Hindlimb muscle (tissue), 1 donor: ENCODE measurements at places on chromosomes 5 and 9.

GRCh38 chr5:55108661-55109060, 6.2 kb downstream of the GZMA start:
- DNase-seq = no peak

GRCh38 chr5:166624573-166624972, 1666.9 kb upstream of the WWC1 start:
- DNase-seq = no peak

DNA sequence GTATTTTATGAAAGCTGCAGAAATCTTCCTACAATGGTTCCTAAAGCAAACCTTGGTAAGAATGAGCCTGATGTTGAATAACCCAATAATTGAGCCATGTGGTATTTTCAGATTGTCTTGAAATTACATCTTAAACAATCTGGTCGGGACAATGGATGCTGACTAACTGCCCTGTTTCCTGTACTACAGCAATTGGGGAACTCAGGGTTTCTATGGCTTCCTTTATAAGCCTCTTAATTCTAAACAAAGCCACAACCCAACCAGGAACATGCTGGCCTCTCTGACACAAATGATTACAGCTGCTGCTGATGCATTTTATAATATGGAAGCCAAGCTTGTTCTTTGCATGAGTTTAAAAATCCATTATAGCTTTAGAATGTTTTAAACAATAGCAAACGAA, 30.2 kb downstream of the PTPN3 start:
- no peak for DNase-seq

- peak; percentile 89 for DNase-seq
These were observed 32.4 kb downstream of the GOLGA2 start for GRCh38 chr9:128243215-128244018.

DNA sequence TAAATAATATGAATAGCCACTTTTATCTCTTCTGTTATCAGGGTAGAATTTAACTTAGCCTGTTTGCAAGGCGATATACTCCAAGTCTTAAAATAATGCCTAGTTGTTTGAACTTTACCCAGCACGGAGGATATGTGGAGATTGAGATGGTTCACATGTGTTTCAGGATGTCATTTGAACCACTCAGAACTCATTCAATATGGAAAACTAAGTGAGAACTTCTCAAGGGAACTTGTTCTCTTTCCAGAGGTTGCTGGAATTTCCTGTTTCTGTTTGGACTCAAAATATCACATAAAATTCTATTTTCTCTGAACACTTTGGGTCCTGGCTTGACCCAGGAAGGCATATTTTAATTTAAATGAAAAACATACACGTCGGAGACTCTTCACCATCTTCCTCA, 139.1 kb upstream of the MYO10 start:
- DNase-seq = no peak

- DNase-seq = no peak
These were observed 37.8 kb upstream of the KIF2A start for GRCh38 chr5:62268234-62268633.

GRCh38 chr5:122691931-122692330, 82.9 kb upstream of the SNX2 start:
- no peak for DNase-seq

DNA sequence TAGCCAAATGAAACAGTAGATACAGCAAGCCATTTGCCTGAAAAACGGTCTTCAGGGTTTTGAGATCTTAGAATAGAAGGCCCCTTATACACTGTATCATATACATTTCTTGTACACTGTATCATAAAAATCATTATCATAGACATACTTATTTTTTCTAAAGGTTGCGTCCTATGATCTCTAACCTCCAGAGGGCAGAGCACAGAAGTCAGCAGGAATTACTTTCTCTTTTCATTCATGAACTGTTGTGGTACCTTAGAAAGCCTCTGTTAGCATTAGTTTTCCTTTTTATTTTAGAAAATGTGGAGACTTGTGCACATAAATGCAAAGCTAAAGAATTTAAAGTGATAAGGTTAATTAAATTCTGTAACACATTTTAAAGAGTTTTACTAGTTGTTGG, 115.4 kb downstream of the OXCT1 start:
- DNase-seq = no peak

DNA sequence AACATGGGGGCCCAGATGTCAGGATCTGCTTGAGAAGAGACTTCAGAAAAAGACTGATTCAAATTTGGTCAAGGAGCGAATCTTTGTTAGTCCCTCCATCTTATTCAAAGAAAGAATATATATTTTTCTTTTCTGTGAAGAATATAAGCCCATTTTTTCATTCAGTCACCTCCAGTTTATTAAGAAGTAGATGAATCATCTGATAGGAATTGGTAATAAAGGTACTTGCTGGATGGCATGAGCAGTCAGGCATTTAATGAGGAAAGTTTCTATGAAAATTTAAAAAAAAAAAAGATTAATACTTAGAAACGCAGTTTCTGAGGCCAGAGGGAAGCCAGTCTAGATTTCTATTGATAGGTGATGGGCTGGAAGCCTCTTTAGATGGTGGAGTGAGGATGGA, 373.1 kb upstream of the SMC2 start:
- DNase-seq = no peak

DNA sequence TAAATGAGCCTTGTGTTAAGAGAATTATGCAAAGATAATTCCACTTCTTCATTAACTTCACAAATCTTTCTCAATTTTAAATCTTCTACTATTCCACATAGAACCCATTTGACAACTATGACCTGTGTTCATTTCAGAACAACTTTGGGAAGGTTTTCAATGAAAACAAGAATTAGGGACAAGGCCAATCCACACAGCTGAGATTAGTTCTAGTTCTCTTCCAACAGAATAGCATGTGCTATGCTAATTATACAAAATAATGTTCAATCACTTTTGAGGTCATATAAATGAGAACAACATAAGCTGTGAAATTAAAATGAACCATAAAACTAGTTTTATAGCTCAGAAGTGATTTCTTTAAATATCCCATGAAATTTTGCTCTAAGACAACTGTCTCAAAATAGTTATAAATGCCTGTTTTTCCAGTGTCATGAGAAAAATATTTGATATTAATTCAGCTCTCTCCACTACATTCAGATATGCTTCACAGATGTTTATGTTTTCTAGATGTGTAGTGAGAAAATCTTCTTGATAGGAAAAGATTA, 7.2 kb upstream of the LHFPL2 start:
- DNase-seq = no peak

DNA sequence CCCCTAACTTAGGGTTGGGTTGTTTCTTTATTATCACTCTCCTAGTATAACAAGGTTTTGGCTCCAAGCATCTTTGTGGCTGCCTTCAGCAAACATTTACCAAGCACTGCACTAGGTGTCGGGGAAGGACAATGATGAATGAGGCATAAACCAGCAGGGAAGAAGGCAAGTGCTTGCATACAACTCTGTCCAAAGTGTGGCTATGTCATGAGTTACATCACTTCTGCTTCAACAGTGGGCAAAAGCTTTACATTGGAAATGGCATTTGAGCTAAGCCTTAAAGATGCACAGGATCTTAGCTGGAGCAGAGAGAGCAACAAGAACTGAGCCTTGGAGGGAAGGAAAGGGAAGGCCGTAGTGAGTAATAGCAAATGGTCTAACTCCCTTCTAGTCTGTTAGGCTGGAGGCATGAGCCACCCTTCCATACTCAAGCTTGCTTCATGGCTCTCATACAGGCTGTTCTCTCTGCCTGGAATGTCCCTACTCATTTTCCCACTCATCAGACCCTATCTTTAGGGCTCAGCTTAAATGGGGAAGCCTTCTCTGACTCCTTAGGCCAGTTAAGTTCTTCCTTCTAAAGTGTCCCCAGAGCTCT, 121.8 kb downstream of the SEMA6A start:
- no peak for DNase-seq

GRCh38 chr5:173583346-173583745, 33.1 kb downstream of the BOD1 start:
- DNase-seq = peak; percentile 63

GRCh38 chr9:79256691-79257213, 315.0 kb upstream of the TLE4 start:
- DNase-seq = peak; percentile 11

DNA sequence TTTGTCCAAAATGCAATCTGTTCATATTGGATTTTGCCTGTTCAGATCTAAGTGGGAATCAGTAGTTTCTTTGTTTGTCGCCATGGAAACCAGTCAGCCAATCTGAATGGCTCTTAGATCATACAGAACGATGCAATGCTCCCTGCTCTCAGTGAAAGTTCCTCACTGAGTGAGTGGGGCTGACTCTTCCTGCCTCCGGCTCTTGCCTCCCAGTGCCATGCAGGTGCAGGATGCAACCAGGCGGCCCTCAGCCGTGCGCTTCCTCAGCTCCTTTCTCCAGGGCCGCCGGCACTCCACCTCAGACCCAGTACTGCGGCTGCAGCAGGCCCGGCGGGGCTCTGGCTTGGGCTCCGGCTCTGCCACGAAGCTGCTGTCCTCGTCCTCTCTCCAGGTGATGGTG, at the start of gene PTPDC1:
TSS of gene PTPDC1 (plus strand) at position 151 of the 400 bp plus-strand sequence. CDS start at position 218, 67 bp downstream.
- DNase-seq = peak; percentile 61

DNA sequence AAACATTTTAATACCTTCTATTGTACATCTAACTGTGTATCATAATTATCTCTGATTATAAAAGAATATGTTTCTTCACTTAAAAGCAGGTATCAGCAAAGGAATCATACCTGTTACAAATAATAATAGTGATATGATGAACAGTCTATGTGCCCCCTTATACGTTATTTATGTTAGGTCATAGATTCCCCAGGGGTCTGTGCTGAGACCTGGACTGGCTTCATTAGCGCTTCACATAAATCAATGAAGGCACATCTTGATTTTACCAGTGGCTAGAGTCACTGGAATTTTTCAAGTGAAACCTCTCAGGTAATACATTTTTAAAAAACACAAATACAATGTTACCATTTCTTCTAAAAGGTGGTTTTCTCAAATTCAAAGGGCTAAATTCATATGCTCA, 275.2 kb downstream of the BNC2 start:
- no peak for DNase-seq

DNA sequence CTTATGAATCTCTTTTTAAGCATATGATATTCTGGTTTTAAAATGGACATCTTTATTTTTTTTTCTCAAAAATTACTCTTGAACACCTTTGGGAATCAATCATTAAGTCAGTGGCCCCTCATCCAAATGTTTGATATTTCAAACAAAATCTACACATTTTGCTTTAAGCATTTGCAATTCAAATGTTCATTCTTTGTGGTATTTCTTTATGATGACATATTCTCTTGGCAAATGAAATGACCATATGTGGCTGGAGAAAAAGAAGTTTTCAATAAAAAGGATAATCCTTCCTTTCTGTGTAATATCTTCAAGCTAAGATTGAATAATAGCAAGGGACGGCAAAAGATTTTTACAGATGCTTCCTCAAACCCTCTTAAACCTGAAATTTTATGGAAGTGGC, 420.8 kb downstream of the MTRR start:
- no peak for DNase-seq

- no peak for DNase-seq
These were observed 6.2 kb upstream of the SMIM27 start for GRCh38 chr9:32545884-32546283.

GRCh38 chr5:154355129-154355611, 90.6 kb upstream of the SAP30L start:
- no peak for DNase-seq

- DNase-seq = no peak
These were observed at the start of gene SAXO1 for GRCh38 chr9:19033015-19033414. Gene SAXO1, minus strand, starts transcription at chr9:19033209. Its CDS starts 301 bp downstream, at chr9:19032908.

GRCh38 chr5:37412515-37412914, 33.4 kb downstream of the WDR70 start:
- no peak for DNase-seq

DNA sequence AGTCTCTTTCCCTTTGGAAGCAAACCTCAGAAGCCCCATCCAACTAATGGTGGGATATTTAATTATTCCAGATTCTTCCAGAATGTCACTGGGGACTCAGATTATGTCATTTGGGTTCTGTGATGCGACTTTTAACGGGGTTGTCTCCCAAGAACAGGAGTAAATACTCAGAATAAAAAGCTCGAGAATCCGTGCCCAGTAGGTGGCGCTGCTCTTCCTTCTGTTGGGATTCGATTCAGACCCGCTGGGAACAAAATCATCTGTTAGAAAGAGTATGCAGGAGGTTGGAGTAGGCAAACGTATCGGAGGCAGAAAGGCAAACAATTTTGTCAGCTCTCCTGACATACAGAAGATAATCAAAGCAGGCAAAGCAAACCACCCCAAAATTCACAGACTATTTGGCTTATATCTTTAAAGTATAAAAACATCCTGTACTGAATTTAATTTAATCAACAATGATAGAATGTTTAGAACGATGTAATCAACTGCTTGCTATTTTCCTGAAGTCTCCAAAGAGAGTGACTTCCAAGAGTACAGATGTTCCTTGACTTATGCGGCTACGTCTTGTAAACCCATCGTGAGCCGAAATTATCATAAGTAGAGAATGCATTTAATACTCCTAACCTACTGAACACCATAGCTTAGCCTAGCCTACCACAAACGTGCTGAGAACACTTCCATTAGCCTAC, 169.8 kb upstream of the RAI14 start:
- peak; percentile 88 for DNase-seq

DNA sequence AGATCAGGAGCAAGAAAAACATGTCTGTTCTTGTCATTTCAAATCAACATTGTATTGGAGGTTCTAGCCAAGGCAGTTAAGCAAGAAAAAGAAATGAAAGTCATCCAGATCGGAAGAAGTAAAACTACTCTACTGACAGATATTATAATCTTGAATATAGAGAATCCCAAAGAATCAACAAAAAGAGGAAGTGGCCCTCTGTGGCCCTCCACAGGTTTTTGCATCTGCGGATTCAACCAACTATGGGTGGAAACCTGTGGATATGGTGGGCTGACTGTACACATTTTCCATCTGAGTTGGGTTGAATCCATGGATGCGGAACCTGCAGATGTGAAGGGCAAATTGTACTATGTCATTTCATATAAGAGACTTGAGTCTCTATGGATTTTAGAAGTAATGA, 35.1 kb downstream of the GAS1 start:
- no peak for DNase-seq

DNA sequence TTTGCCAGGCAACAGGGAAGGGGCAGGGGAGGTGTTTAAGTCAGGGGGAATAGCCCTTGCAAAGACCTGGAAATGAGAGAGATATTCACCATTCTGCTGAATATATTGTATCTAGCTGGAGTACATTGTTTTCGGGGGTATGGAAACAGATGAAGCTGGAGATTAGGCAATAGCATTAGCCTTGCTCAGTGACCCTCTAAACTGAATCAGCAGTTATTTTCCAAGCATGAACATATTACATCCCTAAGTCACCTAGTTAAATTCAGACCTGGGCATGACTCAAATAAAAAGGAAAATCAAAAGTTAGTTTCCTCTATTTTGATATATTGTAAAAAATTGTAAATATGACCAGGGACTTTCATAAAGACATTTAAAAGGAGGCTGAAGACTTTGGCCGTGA, 544.6 kb upstream of the TRPC7 start:
- DNase-seq = no peak

- DNase-seq = no peak
These were observed 10.0 kb downstream of the TRAF1 start for GRCh38 chr9:120916588-120916987.

- DNase-seq = no peak
These were observed 13.2 kb downstream of the TSPAN17 start for GRCh38 chr5:176660530-176660859.

DNA sequence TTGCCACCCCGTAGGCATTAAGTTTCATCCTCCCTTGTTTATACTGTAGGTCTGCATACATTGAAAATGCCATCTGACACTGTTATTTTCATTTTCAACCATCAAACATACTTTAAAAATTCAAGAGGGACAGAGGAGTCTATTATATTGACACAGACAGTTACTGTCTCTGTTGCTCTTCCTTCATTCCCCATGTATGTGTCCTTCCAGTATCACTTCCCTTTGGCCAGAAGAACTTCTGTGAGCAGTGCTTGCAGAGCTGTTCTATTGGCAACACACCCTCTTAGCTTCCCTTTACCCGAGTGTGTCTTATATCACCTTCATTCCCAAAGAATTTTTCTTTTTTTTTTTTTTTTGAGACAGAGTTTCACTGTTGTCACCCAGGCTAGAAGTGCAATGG, 42.8 kb downstream of the RASGEF1C start:
- no peak for DNase-seq
